Stimulated activated CD4-positive, alpha-beta T cell treated with anti-CD3 and anti-CD28 coated beads, Interleukin-1b, Interleukin-23, amount 100 ng/mL, for 4 hours (primary cell): ENCODE measurements at places on chromosomes 2 and 18.

DNA sequence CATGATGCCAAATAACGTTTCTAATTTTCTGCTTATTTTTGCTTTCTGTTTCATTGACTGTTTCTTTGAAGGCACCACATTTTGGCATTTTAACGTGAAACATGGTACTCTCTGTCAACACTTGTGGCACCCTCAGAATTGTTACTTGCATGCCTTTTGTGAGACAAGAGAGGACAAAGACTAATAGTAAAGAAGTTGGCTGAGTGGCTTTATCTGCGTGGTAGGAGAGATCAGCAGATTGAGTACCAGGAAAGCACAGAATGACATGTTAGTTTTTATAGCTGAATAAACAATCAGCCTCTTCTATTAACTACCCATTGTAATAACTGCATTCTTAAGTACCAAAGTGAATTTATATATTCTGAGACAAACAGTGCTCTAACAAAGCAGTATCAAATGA, 8.6 kb downstream of the ZNF638 start:
- no peak for DNase-seq

GRCh38 chr2:224793946-224794345, 77.8 kb upstream of the CCDC195 start:
- no peak for DNase-seq

GRCh38 chr2:117794668-117795067, 19.8 kb upstream of the DDX18 start:
- no peak for DNase-seq

- DNase-seq = no peak
Observed at GRCh38 chr2:207223051-207223450, 57.3 kb upstream of the KLF7 start.

DNA sequence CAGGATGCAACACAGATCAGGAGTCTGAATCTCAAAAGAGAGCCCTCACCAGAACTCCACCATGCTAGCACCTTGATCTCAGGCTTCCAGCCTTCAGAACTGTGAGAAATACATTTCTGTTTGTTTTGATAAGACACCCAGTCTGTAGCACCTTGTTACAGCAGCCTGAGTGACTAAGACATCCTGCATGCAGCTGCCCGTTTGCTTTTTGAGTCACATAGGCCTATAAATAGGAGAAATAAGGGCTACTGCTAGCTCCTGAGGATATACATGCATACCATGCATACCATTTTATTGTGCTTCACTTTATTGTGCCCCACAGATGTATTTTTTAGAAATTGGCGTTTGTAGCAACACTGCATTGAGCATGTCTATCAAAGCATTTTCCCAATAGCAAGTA, 337.8 kb downstream of the CDH2 start:
- DNase-seq = no peak

GRCh38 chr2:220628252-220628651, 943.9 kb downstream of the EPHA4 start:
- DNase-seq = no peak

- DNase-seq = no peak
Observed at GRCh38 chr18:52813635-52814416, 473.8 kb downstream of the DCC start.

GRCh38 chr2:1224901-1225300, 188.4 kb upstream of the TPO start:
- no peak for DNase-seq

GRCh38 chr18:4748975-4749374, 293.9 kb upstream of the DLGAP1 start:
- DNase-seq = no peak

GRCh38 chr2:168371273-168372019, 84.6 kb upstream of the CERS6 start:
- DNase-seq = no peak

GRCh38 chr2:2109186-2109585, 221.9 kb downstream of the MYT1L start:
- DNase-seq = no peak

DNA sequence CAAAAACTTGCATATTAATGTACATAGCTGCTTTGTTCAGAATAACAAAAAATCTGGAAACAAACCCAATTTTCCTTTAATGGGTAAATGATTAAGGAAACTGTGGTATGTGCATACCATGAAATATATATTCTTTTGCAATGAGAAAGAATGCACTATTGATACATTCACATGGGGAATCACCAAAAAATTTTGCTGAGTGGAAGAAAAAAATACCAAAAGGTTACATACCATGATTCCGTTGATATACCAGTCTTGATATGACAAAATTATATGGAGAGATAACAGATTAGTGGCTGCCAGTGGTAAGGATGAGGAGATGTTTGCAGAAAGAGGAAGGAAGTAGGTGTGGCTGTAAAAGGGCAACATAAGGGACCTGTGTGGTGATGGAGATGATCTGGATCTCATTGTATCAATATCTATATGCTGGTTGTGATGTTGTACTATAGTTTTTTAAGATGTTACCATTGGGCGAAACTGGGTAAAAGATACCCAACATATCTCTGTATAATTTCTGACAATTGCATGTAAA, 54.6 kb upstream of the BCL2L11 start:
- no peak for DNase-seq

DNA sequence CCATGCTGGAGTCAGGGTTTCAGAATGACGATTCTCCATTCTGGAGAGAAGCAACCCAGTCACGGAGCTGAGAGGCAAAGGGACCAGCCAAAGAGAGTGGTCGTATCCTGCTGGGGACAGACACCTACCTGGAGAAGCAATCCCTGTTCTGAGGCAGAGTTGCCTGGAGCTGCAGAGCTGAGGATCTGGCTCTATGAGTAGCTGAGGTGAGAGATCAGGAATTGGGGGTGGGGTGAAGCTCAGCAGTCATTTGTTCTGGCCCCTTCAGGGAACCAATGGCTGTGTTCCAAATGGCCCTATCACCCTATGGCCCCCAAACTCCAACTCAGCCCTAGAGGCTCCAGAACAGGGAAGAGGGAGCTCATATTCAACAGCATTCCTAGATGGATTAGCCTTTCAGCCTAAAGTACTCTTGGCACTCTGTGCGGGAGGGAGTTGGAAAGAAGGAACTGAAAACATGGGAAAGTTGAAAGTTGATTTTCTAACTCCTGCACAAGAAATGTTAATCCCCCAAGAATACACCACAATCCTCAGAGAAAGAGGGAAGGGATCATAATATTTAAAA, 3.3 kb upstream of the ATRAID start:
- DNase-seq = no peak

DNA sequence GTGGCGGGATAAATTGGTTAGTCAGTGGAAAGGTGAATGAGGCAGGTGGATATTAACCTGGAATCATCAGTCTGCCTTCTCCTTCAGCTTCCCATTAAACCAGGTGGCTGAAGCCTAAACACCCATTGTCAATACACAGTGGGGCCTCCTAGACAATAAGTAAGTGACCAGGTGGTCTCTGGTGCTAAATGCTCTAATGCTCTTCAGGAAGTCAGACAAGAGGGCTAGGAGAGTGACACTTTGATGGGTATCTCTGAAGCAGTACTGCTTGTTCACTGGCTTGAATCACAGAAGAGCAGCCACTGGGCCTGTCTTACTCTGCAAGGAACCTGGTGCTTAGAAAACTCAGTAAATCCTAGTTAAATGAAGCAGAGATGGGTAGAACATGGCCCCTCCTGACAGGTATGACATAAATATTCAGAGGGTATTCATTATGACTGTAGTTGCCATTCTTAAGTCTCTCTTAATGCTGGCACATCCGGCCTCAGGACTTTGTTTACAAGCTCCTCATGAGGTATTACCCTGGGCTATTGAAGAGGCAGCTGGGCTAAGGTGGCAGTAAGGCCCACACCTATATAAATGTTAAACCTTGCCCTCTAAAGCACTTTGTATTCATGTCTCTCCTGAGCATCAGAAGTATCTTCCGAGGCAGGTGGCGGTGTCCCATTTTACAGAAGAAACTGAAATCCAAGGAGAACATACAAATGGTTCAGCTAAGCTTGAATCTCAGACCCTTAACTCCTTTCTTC, 104.9 kb downstream of the NCK2 start:
- no peak for DNase-seq

- no peak for DNase-seq
Observed at GRCh38 chr2:10909050-10909995, 2.4 kb upstream of the KCNF1 start.

GRCh38 chr2:215460682-215461382, 25.0 kb upstream of the FN1 start:
- DNase-seq = no peak

DNA sequence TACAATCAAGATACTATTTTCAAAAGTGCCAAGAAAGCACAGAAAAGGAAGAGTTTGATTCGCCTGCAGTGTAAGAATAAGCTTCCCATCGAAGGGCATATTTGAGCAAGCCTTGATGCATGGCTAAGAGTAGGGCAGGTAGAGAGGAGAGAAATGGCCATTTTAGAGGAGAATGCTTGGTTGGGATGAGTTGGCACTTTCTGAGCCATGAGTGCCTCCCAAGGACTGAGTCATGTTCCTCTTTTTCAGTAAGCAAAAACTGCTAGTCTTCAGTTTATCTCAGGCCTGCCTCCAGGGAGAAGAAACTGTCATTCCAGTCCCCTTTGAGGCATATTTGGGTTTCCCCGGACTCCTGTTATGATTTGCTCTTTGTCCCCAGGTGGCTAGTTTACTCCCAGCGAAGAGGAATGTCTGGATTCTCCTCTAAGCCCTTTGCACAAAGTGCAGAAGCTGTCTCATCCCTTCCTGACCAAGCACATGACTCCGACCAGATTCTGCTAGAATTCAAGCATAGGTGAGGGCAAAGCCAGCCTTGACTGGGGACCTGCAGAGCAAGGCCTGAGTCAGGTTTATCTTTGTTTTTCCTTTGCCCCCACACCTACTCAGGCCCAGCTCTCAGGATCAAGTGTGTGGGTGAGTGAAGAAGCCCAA, 115.2 kb downstream of the TTC32 start:
- no peak for DNase-seq
